Kidney (tissue), 22 donors: ENCODE measurements at places on chromosomes 3 and 15.

DNA sequence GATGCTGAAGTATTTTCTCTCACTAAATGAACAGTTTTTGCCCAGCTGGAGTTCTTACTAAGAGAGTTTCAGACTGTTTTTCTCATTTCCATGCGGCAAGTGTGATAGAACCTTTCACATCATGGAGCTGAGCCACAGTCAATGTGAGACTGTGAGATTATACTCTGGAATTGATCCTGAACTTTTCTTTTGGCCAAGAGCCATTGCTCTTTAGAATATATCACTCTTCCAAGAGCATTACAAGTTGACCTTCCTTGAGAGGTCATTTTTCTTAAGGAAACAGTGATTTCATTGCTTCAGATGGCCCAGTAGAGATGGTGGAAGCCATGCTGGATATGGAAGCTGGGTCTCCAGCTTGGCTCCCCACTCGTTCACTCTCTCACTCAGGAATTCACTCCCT is 212.9 kb upstream of the UMPS start:
- no peak for DNase-seq

- no peak for DNase-seq
Measured at GRCh38 chr15:94125156-94125555, 106.2 kb upstream of the MCTP2 start.

DNA sequence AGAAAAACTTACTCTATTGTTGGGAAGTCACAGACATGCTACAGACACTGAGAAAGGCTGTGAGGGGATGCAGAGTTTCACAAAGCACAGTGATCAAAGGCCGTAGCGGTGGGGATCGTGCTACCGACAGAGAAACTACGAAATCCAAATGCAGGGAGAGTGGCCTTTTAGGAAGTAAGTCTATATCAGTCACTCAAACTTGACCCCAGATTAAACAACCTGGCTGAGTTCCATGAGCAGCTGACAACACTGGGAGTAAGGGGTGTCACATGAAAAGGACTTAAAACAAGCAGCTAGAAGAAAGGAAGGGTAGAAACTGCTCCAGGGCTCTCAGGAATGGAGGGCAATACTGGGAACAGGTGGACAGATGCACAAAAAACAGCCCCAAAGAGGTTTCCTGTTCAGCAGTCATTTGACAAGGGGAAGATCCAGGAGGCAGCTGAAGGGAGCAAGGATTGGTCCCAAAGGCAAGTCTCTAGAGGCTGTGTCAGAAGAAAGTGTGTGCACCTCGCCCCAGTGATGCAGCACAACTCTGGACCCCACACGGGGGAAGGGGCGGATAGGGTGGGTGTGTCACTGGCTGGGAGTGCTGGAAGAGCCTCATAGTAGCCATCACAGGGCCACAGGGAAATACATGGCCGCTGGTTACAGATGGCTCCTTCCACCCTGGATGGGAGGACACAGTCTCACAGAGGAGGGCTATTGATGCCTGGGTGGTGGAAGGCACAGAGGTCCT is 20.3 kb upstream of the HDAC11 start:
- no peak for DNase-seq

DNA sequence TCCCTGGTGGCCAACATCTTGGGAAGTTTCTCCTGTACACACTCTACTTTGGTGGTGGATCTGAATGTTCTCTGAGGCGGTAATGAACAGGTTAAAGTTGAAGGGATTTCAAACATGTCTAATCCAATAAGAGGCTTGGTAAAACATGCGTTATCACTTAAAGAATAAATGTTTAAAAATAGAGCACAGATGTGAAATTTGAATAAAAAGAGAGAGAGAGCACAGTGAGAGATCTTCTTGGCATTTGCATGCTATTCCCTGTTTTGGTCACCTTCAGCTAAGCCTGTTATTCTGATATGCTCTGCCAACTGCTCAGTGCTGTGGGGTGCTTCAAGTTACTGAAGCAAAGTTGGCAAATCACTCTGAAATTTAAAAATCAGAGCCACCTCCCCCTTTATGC is 237.7 kb upstream of the WNT5A start:
- DNase-seq, result no peak

DNA sequence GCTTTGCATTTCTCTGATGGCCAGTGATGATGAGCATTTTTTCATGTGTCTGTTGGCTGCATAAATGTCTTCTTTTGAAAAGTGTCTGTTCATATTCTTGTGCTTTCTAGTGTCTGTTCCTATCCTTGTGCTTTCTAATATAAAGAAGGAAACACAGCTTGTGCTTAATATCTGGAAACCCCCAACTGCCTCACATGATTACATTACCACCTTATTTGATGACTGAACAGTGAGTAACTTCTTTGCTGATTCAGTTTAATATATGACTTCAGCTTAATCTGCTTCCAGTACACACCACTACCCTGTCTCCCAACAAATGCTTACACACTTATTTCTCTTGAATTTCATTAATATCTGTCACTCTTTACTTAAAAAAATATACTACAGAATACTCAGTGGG is 835.1 kb downstream of the EDEM1 start:
- DNase-seq, result no peak

- no peak for DNase-seq
Measured at GRCh38 chr15:70876011-70876410, 16.2 kb downstream of the THAP10 start.

GRCh38 chr15:51735228-51736010 is 2.0 kb downstream of the LYSMD2 start:
- no peak for DNase-seq

DNA sequence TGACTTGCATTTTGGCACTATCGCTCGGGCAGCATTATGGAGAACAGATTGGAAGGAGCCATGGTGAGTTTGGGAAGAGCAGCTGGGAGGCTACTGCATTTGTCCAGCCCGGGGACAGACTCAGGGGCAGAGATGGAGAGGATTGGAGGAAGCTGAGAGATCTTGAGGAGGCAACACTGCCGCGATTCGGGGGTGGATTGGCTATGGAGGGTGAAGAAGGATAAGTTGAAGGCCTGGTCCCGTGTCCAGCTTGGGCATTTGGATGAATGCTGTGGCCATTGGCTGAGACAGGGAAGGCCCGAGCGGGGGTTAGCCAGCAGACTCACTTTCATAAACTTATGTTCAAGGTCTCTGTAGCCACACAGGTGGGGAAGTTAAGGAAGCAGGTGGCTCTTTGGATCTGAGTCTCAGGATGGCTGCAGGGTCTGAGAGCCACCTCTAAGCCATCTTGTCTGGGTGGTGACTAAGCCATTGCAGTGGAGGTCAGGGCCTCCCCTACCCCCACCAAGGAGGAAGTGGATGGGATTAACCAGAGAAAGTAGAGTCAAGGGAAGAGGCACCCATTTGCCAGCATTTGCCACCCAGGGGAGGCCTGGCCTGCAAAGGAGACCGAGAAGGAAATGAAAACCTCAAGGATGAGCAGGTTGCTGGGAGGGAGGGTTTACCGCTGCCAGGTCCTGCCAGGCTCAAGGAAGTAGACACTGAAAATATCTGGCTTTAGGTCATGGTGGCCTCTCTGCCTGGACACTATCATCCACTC is 144.0 kb upstream of the TLE3 start:
- DNase-seq, result no peak

DNA sequence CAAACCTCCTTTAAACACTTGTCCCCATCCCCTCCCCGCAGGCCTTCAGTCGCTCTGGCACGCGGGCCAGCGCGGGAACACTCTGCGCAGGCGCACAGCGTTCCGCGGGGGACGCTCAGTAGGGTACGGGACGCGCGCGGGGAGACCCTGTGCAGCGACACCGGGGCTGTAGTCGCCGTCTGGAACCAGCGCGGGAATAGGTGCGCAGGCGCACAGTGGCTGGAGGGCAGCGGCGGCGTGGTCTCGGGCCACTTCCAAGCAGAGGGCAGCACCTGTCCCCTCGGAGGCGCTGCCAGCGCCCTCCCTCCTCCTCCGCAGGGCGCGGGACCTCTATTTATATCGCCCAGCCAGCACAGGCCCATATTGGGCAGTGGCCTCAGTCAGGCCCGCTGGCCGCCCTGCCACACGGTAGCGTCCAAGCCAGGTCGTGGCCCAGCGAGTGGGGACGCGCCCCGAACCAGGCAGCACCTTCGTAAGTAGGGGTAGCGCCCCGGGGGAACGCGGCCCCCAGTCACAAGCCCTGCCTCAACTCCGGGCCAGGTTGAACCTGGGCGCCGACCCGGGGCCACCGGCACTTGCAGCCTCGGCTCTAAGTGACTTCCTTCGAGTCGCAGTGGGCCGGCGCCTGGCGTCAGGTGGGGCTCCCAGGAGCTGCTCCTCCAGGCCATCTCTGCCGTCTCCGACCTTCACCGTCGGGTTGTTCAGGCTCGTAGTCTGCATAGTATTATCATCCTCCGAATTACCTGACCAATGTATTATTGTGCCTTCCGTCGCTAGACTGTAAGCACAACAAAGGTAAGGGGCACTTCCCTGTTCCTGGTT is at the start of gene KBTBD12:
TSS of gene KBTBD12 (plus strand) at position 118 of the 822 bp plus-strand sequence. CDS start 7,830 bp downstream, outside the sequence.
- peak; percentile 83 for DNase-seq

- no peak for DNase-seq
Measured at GRCh38 chr3:6204891-6205290, 656.0 kb upstream of the GRM7 start.

DNA sequence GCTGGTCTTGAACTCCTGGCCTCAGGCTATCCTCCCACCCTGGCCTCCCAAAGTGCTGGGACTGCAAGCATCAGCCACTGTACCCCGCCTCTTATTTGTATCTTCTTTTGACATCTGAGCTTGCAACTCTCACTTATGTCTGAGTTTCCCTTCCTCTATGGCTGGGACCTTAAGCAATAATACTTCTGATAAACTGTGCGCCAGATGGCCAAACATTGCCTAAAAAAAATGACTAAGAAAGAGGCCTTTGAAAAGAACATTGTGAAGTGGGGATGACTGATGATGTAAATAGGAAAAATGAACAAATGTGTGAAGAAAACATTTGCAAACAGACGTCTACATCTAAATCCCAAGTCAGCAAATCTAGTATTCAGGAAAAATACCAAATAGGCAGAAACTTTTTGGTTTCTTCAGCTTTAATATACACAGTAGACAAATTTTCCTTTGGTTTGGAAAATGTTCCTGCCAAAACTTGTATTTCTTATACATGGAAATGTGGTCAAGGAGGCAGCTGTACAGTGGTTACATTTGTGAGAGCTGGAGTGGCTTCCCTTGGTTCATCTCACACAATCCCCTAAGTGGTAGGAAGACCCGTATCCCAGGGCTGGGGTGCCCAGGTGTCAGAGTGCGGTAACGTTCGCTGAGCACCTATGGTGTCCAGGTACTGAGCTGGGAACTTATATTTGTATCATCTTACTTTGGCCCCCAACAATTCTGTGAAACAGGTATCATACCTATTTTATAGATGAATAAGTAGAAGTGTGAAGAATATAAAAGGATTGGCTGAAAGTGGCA is 11.6 kb upstream of the TFRC start:
- no peak for DNase-seq

GRCh38 chr15:49844390-49844789 is 223.5 kb downstream of the DTWD1 start:
- DNase-seq, result no peak

GRCh38 chr15:68877626-68878025 is 52.7 kb upstream of the SPESP1 start:
- DNase-seq, result no peak

DNA sequence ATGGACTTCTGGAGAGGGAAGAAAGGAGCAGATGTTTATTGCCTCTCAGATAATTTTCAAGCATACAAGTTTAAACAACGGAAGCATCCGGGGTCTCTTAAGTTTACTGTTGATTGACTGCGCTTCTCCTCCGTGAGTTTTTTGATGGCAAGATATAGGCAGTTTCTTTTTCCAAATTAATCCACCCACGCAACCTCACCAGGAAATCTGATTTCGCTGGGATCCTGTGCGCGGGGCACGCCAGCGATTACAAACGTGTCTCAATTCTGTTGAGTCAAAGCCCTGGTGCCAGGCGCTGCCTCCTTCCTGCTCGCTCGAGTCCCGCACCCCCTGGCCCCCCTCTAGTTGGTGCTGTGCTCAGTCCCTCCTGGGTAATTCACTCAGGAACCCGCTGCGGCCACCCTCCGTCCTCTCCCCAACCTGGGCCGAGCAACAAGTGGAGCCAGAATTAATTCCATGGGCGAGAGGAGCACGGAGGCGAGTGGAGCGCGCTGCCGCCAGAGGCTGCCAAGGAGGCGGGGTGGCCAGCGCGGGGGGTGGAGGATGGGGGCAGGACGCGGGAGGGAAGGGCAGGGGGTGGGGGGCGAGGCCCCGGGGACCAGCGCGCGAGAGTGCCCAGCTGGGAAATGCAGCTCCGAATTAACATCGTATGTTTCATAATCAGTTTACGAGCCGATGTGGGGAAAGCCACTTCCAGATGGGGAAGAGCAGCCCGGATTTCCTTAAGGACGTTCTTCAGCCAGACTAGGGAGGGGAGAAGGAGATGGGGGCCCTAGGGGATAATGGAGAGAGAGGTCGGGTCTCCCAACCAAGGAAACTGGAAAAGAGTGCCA is 6.0 kb downstream of the WNT5A start:
- DNase-seq, result peak; percentile 54

DNA sequence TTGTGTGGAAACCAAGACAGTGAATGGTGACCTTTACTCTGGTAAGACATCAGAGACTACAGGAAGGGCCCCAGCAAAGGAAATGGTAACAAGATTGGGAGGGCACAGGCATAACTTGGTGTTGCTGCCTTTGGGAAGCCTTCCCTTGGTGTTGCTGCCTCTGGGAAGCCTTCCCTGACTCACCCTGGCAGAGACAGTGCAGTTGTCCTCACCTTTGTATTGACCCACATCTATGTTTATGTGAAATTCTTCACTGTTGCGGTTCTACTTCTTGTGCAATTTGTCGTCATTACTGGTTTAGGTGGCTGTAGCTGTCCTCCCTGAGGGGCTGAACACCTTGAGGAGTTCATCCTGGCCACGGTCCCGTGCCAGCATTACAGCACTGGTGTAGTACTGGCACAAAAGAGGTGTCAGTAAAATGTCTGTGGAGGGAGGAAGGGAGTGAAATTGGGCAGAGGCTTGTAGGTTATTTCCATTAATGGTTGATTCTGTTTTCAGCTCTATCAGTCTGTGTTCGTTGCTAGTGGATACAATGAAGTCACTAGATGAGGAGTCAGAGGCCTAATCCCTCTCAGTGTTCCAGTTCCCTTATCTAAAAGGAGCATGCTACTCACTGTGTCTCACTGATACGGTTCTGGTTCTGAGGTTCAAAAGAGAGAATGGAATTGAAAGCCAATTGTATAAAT is 21.6 kb downstream of the IFT122 start:
- no peak for DNase-seq

- no peak for DNase-seq
Measured at GRCh38 chr3:16067837-16068471, 106.5 kb upstream of the GALNT15 start.

DNA sequence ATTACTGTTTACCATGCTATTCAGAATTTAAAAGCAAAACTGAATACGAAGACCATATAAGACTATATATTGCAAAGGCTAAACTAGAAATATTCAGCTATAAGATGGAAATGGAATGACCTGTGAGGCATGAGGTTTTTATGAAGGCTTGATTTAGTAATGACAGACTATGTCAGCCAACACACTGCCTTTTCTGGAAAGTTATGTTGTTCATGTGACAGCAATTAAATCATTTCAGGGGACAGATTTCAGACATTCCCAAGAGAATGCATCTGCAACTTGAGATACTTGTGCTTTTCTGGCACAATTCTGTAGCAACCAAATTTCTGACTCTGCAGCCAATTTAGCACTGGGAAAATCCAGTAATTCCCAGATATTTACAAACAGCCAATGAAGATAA is 8.6 kb upstream of the GATM start:
- DNase-seq, result no peak
